Forelimb muscle (tissue), 1 donor: ENCODE measurements at places on chromosomes 7 and 10. TPM values are rescaled to one million over a fixed set of nuclear protein-coding genes. Genes with fewer than 3 reads are reported as not detected.
A peak's percentile ranks its signal among the peaks of the same experiment; 100 is the strongest.

DNA sequence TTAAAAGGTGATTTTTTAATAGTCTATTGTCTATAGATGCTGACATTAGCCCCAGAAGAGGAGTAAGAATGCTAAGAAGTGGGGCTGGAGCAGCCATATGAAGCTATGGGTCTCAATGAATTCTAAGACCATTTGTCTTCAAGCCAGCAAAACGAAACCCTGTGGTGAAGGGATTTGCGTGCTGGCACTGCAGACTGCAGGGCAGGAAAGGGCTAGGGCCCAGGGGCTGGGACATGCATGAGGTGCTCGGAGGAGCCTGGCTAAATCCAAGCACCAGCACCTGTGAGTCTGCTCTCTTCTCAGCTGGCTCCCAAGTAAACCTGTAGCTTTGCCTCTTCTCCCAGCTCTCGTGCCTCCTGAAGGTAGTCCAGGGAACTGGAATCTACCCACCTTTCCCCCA lies 1.3 kb upstream of the NDST2 start:
- DNase-seq, result no peak

DNA sequence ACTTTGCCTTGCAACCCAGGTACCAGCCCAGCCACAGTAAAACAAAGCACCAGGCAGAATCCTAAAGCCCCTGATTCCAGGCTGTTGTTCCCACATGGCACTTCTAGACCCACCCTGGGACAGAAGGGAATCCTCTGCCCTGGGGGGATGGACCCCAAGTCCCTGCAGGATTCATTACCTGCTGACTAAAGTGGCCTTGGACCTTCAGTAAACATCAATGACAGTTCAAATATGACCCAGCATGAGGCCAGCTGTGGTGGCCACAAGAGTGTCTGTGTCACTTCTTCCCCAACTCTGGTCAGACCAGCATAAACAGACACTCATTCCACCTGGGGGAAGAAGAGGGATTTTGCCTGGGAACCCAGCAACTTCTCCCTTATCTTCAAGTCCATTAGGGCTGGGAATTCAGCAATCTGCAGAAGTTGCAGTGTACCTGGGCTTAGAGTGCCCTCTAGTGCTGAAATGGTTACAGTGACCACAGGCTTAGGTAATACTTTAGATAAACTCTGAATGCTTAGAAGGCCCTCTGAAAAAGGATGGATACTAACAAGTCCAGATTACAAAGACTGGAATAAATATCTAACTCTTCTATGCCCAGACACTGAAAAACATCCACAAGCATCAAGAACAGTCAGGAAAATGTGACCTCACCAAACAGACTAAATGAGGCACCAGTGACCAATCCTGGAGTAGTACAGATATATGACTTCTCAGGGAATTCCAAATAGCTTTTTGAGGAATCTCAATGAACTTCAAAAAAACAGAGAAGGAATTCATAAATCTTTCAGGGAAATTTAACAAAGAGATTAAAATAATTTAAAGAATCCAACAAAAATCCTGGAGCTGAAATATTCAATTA lies 108.5 kb upstream of the TMEM168 start:
- DNase-seq, result no peak

Gene NEUROD6
- polyA plus RNA-seq, result 0.09 TPM

Gene KCP
- polyA plus RNA-seq, result 1.9 TPM

DNA sequence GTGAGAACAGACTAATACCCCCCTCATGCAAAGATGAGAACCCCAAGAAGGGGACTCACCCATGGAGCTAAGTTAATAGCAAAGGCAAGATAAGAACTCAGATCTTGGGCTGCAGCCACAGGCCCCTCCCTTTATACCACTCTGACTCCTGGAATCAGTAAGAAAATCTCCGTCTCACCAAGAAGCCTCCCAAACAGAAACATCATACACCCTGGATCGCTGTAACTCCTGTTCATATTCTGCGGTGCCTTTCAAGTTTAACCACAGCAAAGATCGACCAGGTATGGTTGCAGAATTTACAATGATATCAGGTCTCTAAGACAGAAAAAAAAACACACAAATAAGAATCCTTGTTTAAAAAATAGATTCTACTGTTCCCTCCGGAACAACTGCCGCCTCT lies 47.1 kb downstream of the SFMBT2 start:
- DNase-seq, result no peak

Gene MBL2
- polyA plus RNA-seq, result not detected

DNA sequence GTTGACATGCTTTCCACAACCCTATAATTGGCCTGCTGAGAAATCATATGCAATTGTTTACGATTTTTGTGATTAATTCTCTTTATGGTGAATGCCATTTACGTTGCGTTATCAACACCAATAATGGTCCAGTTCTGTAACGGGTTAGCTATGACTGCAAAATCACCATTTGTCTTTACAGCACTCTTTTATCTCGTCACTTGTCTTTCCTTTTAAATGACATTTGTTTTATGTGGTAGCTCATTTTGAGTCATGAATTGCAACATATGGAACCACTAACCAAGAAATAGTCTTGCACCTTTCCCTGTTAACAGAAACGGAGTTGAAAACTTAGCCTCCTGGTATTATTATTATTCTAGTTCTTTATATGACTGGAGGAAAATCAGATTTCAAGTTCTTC lies 3.1 kb upstream of the KIAA1217 start:
- no peak for DNase-seq

GRCh38 chr7:140889645-140890044 lies 35.1 kb downstream of the BRAF start:
- DNase-seq, result no peak

DNA sequence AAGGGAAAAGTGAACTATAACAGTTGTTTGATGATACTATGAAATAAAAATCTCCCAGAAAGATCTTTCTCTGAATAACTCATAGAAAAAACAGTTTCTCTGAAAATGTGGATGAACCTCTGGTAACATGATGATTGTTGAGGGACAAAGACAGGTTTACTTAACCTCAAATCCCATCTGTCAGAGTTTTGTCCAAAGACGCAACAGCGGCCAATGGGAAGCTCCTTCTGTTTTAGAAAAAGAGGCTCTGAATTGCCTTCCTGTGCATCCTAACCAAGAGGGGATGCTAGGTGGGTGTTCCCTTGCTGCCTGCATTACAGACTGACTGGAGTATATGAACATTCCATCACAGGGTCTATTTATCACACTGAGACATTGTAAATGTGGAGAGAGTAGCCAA lies 8.9 kb upstream of the HYCC1 start:
- DNase-seq, result no peak

Gene CRTAC1
- polyA plus RNA-seq, result 0.63 TPM

Gene NEURL1
- polyA plus RNA-seq, result 40.5 TPM

DNA sequence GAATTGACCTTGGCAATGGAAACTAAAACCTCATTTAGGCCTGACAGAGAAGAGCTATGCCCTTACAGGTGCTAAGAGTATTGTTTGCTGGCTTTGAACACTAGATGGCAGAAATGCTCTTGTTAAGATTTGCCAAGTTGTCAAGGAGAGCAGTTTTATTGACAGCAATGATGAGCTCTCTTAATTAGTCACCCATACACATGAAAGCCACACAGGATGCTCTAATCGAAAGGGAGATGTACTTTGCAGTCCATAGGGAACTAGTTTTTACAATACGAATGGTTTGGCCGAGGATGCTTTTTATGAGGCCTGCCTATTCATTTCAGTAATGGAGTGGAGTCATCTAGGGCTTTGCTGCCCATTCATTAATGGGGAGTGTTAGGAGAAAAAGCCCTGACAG lies 45.4 kb upstream of the MBL2 start:
- DNase-seq, result no peak

DNA sequence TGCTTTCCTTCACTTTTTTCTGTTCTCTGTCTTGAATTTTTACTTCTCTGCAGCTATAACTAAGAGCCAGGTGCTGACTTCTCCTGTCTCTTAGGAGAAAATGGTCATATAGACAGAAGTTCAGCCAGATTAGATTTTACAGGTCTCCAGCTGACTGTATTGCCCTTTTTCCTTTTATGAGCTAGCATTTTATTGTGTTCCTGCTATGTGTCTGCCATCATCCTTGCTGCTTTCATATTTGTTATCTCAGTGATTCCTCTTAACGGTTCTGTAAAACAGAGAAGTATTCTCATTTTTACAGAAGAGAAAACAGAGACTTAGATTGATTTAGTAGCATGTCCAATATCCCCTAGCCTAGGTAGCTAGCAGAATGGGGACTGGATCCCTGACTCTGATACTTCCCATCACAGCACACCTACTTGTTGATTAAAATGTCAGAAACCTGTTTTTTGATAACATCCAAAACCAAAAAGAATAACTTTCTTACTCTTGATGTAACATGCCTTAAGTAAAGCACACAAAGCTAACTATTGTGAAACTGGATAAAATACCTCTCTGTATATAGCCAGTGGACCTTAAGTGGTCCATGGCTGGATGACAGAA lies 5.2 kb downstream of the KAT6B start:
- DNase-seq, result no peak

DNA sequence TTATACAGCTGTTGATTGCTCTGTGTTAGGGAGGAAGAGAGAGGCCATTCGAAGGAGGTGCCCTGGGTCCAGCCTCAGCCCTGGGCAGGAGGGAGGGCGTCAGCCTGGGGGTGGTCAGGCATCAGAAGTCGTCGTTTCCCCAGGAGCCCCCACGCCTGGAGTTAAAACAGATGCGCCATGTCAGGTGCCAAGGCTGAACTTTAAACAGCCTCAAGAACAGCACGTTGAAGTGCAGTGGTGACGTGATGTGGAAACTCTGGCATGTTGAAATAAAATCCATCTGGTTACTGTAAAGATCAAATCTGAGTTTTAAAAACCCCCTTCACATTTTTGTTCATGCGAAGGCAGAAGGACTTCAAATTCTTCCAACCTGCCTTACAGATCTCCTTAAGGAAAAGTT lies 128.4 kb upstream of the PPP2R2D start:
- peak; percentile 34 for DNase-seq

DNA sequence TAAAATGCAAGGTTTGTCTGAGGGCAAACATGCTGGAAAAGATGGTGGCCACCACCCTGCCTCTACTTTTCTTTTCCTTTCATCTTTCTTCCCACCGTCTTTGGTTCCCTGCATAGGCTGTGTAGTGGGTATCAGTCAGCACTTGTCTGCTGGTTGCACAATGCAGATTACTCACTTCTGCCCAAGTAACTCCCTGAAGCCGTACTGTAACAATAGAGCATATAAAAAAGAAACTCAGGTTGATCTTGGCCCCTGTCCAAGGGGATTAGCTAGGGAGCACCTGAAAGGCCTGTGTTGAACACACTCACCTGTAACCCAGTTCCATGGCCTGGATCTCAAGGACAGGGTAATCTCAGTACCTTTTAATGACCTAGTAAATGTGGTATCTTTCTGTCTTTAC lies 533.0 kb upstream of the GALNT17 start:
- no peak for DNase-seq

GRCh38 chr10:24340883-24341282 lies 131.9 kb downstream of the KIAA1217 start:
- no peak for DNase-seq

DNA sequence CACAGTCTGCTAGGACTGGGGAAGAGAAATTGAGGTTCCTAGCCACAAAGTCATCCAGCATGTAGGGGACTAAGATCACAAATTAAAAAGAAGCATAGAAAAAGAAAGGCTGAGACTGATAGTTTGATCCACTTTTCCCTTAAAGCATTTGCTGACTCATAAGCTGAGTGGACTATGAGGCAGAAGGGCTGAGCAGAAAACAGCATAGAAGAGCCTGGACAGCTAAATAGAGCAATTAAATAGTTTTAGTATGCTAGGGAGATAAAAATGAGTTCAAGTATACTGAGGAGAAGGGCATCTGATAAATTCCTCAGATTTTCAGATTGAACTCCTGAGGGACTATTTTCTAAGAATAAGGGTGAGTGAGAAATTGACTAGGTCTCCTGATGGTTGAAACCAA lies 155.9 kb upstream of the EGR2 start:
- DNase-seq, result no peak

Gene BAIAP2L1
- 6.8 TPM for polyA plus RNA-seq

Gene IKZF1
- 1.4 TPM for polyA plus RNA-seq

Gene NODAL
- 0.46 TPM for polyA plus RNA-seq

DNA sequence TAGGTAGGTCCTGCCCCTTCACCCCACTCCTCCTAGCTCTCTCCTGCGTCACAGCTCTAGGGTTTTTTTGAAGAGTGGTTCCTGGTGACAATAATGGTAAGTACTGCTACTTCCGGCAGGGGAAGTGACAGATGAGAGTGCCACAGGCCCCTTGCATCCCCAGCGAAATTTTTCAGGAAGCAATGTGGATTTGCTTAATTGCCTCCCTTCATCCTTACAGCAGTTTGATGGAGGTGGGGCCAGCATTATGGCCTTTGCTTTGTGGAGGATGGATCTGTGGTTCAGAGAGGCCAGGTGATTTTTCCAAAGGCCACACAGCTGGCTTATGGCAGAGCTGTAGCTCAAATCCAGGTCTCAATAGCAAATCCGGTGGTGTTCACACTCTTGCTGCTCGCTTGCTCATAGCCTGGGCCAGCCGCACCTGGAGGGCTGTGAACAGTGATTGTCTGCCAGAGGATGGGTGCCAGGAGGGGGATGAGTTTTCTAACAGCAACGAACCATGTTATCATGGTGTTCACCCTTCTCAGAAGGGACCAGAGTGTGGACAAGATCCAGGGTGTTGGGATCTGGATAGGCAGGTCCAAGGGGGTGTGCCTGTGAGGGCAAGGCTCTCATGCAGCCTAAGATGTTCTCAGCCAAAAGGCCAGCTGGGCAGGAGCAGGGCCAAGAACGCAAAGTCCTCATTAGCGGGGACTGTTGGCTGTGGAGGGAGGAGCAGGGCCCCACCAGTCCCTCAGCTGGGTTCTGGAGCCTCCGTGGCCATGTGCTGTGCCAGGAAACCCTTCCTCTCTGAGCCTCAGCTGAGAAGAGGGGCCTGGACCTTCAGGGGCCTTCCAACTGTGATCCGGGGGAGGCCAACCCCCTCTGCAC lies 89.0 kb downstream of the EMX2 start:
- DNase-seq, result no peak

Gene CALCR
- polyA plus RNA-seq, result 11.1 TPM
